ENCODE measurements at places on chromosomes 12 and 14.
A peak's percentile ranks its signal among the peaks of the same experiment; 100 is the strongest.

DNA sequence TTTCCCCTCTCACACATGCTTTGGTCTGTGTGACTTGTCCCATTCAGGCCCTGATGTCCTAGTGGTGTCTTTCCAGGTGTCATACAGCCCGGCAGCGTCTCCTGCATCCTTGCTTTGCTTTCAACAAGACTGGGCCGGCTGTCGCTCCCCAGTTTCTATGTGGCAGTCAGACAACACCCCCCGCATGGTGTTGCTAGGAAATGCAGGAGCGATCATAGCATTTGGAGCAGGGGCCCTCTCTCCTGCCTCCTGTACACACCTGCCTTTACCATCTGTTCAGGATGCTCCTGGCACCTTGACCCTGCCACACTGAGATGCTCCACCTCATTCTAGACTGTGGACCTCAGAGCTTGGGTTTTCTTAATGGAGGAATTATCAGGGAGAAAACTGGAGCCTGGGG is 29.5 kb downstream of the CACNA1C start:
- no peak for DNase-seq

- DNase-seq: peak; percentile 44
Observed at GRCh38 chr14:105479431-105480158, 5.0 kb downstream of the CRIP2 start.

GRCh38 chr12:29599381-29599780 is 101.9 kb upstream of the OVCH1 start:
- no peak for DNase-seq

- DNase-seq: no peak
Observed at GRCh38 chr12:120981407-120981941, 3.1 kb downstream of the HNF1A start.

- DNase-seq: no peak
Observed at GRCh38 chr14:59356312-59356711, 108.9 kb downstream of the GPR135 start.

DNA sequence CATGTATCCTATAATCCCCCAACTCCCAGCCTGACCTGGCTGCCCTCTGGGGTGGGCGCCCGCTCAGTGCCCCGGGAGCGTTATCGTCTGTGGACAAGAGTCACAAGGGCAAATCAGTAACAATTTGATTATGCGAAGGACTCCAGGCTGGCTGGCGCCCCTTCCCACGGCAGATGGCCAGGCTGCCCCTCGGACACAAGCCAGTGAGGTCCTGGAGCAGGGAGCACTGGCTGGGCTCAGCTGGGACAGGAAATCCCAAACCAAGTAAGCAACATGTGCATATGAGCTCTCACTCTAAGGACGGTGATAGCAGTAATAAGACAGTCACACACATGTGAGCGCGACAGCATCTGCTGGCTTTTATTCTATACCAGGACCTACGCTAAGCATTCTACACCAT is 59.3 kb upstream of the FAM222A start:
- no peak for DNase-seq

GRCh38 chr14:24542346-24542936 is 33.6 kb downstream of the CTSG start:
- DNase-seq: no peak

DNA sequence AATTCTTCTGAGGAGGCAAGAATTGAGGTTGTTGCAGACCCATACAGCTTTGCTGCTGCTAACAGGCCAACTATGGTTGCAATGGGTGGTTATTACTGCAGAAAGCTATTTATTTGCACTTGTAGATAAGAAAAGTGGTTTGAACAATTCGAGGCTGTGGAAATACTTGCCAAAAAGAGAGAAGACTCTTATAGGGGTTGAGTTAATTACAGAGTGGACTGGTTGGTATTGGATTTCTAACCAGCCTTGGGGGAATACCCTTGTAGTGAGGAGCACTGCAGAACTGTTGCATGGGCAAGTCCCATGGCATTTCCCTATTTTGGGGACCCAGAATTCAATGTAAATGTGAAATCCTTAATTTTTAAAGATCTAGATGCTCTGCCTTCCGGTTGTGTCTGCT is 120.5 kb downstream of the KCNMB4 start:
- no peak for DNase-seq

- DNase-seq: no peak
Observed at GRCh38 chr12:67991158-67991557, 1.9 kb downstream of the IFNG-AS1 start.

DNA sequence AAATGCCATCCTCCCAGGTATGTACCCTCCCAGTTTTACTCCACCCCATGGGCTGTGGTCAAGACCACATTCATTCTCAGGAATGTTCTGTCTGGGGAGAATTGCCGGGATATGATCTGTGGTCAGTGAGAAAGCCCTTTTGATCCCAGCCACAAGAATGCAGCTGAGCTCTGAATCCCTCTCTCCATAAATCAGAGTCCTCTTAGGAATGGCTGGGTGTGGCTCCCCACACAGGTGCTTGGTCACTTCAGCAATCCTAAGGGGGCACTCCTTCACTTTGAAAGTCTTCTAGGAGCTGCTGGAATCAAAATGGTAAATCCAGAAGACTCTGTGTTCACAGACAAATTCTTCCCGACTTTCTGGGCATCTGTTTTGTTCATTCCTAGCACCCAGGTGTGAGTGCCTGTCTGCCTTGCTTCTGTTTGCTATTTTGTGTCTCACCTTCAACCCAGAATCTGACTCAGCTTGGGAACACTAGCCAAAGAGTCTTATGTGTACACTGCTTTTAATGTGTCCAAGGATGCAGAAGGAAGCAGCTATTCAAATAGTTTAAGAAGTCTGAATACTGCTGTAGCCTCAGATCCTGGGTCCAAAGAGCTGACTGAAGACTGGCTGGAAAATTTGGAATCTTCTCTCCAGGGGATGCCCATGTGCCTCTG is 144.6 kb upstream of the CDKN3 start:
- DNase-seq: no peak

GRCh38 chr12:85927166-85927565 is 53.1 kb downstream of the NTS start:
- no peak for DNase-seq

DNA sequence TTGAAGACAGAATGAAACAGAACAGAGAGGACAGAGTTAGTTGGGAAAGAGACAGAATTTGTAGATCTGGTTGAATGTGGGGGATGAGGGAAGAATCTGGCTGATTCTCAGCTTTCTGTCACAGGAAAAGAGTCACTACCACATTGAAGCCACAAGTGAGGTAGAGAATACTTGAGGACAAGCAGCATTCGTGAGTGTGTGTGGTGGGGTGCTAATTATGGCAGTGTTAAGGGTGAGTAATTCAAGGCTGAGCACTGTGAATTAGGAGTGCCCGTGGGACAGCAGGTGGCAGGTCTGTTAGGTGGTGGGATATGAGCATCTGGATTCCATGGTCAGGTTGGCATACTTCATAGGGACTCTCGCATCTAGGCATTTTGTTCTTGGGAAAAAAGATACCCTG is 347.4 kb upstream of the PRICKLE1 start:
- DNase-seq: no peak

DNA sequence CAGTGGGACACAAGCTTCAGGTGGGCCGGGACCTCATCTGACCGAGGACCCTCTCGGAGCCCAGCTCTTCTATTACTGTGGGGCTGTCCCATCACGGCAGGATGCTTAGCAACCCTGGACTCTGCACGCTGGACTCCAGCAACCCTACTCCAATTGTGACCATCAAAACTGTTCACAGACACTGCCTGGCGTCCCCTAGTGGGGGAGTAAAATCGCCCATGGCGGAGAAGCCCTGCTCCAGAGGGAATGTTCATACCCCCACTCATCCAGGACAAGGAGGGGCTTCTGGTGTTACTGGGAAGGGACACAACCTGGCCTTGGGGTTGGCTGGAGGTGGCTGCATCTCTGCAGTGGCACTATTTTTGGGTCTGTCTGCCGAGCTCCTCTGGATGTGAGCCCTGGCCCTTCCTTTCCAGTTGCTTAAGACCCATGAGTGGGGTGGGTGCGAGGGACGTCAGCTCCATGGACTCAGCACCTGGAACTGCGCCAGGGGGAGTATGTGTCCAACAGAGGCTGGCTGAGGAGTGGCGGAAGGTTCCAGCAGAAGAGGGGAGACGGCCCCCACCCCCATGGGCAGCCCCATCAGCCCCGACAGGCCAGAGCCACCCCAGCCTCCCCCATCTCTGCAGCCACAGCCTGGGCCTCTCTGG is 103.8 kb downstream of the RFLNA start:
- no peak for DNase-seq

DNA sequence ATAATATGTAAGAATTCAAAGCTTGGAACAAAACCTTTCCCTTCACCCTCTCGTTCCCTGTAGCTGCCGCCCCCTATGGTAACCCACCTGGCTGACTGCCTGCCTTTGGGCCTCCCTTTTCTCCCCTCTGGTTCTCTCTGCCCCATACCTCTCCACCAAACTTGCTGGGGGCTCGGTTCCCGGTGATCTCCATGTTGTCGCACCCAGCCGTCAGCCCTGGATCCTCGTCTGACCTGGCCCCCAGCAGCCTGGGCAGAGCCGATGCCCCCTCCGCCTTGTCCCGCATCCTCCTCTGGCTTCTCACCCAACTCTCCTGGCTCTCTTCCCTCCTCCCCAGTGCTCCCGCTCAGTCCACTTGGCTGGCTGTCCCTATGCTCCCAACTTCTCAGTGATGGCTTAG is 4.5 kb downstream of the CYP46A1 start:
- DNase-seq: no peak

DNA sequence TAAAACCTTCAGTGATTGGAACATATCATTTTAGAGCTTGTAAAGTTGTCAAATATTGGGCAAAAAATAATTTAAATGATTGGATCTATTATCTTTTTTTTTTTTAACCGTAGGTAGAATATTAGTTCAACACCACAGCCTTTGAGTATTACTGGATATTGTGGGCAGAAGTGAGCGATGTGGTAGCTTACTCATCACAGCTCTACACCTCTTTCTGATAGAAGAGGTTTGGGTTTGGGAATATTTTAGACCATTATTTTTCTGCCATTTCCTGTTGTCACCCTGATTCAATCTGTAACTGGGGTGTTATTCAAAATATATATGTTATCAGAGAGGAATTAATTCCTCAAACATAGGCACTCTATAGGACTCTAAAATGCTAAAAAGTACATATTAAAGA is 34.8 kb upstream of the SLC38A2 start:
- no peak for DNase-seq

DNA sequence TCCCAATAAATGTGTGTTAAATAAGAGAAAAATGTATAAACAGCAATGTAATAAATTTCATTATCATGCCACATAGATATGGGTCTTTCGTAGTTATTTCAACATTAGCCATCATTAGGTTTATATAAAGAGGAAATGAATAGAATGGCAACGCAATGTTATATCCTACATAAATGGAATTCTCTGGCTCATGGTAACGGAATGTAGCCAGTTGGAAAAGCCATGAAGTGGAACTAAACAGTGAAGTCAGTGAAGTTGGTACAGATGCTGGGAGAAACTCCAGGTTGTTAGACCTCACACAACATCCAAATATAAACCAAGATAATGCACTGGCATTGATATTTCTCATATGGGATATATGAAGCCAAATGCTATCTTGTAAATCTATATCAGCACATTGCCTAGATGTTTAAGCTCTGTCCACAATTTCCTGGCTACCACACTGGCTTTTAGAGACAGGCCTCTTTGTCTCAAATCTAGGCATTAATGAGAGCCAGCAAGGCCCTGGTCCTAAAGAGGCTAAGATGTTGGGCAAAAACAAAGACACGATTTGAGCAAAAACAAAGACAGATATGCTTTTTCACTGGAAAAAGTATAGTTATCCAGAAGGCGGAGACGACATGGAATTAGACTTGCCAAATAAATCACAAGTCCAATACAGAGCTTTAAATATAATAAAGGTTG is 861.0 kb downstream of the RPS29 start:
- DNase-seq: no peak

- DNase-seq: no peak
Observed at GRCh38 chr14:77474479-77475177, 16.7 kb downstream of the AHSA1 start.

DNA sequence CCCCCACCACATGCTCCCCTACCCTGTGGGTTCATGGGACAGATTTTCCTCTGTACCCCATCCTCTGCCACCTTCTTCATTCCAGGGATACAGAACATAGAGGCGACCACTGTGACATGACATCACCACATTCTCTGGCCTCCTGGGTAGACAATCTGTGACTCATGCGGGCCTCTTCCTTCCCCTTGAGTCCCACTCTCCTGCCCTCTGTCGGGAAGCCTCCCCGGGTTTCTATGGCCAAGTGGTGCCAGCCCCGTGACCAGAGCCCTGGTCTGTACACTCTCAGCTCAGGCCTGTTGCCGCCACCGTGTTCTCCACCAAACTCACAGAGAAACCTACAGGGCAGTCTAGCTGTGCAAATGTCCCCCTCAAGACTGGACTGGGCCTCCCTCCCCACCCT is 8.0 kb downstream of the CLMN start:
- DNase-seq: no peak

GRCh38 chr14:83706231-83706954 is 1823.6 kb upstream of the FLRT2 start:
- no peak for DNase-seq

- DNase-seq: no peak
Observed at GRCh38 chr12:30902001-30902400, 24.5 kb upstream of the TSPAN11 start.

DNA sequence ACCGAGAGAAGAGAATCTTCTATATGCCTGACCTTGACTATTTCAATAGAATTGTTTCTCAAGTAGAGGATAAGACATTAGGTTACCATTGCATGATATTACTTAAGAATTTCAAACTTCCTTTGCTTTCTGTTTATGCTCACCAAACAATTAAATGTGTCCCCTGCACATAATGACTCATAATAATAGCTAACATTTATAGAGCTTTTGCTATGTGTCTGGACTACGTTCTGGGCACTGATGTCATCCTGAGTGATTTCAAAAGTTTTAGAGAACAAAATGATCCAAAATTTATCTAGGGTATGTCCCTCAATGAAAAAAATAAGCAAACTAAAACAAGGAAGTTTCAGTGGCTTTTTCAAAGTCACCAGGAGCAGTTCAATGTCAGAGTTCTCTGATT is 38.8 kb downstream of the SLC15A5 start:
- no peak for DNase-seq

- DNase-seq: peak; percentile 8
Observed at GRCh38 chr14:20934148-20934762, 21.0 kb upstream of the RNASE2 start.

- no peak for DNase-seq
Observed at GRCh38 chr12:81259360-81259759, 181.5 kb downstream of the ACSS3 start.

GRCh38 chr14:29895591-29896083 is 32.0 kb downstream of the PRKD1 start:
- no peak for DNase-seq
